ENCODE measurements at places on chromosomes 1 and 21.

- DNase-seq = no peak
Measured at GRCh38 chr1:194296201-194296600, 1109.8 kb upstream of the B3GALT2 start.

GRCh38 chr1:20265250-20265649, 25.4 kb upstream of the VWA5B1 start:
- DNase-seq = no peak

- DNase-seq = no peak
Measured at GRCh38 chr1:119308130-119308700, 60.4 kb upstream of the HAO2 start.

DNA sequence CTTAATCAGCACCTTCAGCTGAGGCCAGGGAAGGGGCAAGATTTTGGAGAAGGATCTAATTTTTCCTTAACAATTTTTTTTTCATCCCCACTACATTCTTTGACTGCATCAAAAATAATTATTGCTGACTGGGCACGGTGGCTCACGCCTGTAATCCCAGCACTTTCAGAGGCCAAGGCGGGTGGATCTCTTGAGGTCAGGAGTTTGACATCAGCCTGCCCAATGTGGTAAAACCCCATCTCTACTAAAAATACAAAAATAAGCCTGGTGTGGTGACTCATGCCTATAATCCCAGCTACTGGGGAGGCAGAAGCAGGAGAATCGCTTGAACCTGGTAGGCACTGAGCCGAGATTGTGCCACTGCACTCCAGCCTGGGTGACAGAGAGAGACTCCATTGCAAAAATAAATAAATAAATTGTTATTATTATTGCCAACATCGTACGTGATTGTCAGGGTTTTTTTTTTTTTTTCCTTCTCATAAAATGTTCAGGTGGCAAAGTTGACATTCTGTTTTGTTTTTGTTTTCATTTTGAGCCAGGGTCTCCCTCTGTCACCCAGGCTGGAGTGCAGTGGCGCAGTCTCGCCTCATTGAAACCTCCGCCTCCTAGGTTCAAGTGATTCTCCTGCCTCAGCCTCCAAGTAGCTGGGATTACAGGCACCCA, 37.3 kb upstream of the MORC3 start:
- peak; percentile 12 for DNase-seq

DNA sequence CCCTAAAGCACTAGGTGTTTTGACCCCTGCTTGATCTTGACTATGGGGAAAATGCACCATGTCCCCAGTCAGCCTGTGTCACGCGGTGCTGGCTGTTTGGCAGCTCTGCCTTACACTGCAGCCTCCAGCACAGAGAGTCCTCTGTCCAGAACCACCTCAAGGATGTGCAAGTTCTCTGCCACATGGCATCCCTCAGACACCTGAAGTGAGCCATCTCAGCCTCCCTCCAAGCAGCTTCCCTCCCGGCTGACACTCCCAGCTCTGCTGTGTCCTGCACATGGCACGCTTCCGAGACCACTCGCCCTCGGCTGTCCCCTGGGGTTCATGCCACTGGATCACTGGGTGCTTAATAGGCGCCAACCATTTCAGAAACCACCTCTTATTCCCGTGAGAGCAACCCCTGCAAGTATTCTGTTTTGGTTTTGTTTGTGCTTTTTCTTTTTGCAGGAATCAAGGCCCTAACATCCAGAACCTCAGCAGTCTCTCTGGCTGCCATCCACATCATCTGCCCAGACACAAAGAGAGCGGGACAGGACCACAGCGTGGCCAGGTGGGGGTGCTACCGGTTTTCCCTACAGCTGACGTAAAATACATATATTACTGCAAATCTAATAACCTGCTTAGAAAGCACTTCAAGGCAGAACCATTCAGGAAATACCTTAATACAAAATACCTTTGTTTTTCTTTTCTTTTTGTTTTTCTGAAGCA, 45.7 kb downstream of the CAPZB start:
- DNase-seq = no peak

GRCh38 chr21:31837618-31838390, 35.0 kb upstream of the HUNK start:
- DNase-seq = no peak

DNA sequence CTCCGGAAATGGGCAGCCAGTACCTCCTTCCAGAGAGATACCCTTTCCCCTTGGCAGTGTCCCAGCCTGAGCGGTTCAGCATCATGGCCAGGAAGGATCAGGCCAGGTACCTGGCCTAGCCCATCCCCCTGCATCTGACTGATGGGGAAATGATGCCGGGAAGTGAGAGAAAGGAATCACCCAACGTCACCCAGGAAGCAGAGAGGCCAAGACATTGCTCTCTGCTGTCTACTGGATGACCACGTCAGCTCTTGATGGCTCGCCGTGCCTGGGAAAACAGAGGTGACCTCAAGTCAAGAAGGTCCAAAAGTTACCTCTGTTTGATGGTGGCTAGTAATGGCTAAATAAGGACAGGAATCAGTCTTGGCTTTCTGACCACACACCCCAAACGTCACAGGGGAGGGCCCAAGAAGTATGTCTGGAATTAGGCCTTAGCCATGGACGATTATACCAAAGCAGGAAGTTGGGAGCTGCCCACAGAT, 79.0 kb downstream of the MRPL37 start:
- no peak for DNase-seq

DNA sequence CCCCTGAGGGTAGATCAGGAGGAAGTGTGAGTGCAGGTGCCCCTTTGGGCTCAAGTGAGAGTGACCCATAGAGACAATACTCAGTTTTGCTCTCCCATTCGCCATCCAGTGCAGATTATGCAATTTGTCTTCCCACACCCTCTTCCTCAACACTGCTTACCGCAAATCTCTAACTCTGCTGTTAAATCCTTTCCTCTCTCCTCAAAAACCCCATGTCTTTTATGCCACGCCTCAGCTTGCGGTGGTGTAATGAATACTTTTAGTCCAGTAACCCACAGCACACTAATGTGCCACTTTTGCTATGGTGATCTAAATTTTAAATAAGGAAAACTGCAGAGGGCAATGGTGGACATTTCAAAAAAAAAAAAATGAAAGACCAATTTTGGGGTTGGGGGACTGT, 57.7 kb downstream of the PRRX1 start:
- DNase-seq = no peak

- DNase-seq = no peak
Measured at GRCh38 chr21:40051801-40052200, 184.6 kb downstream of the PCP4 start.

- no peak for DNase-seq
Measured at GRCh38 chr1:204670152-204670927, 15.2 kb downstream of the LRRN2 start.

DNA sequence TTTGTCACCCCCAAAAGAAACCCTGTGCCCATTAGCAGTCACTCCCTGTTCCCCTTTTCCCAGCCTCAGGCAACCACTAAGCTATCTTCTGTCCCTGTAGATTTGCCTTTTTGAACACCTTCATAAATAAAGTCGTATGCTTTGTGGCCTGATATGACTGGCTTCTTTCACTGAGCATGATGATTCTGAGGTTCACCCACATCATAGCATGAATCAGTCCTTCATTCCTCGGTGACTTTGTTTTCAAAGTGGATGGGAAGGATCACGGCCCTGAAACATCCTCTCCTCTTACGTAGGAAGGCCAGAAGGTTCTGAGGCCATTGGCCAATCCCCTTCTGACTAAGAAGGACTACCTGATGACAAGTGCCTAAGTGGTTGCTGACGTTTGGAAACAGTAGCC, 39.1 kb downstream of the NIPAL3 start:
- no peak for DNase-seq

GRCh38 chr1:89312572-89312971, 39.9 kb upstream of the GBP5 start:
- no peak for DNase-seq

DNA sequence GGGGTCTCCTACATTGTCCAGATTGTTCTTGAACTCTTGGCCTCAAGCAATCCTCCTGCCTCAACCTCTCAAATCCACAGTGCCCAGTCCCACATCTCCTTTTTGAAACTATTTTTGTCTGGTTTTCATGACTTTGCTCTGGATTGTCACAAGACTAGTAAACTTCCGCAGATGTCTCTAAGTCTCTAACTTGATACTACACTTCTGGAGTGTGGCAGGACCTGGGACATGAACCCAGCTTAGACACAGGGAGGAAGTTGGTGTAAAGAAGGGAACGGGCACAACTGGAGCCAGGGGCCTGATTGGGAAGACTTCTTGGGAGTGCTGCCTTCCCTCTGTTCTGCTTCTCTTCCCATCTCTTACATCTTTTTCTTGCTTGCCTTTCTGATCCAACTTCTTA, 16.2 kb upstream of the DISC1 start:
- DNase-seq = no peak

GRCh38 chr1:60063561-60063960, 10.0 kb downstream of the C1orf87 start:
- DNase-seq = no peak

DNA sequence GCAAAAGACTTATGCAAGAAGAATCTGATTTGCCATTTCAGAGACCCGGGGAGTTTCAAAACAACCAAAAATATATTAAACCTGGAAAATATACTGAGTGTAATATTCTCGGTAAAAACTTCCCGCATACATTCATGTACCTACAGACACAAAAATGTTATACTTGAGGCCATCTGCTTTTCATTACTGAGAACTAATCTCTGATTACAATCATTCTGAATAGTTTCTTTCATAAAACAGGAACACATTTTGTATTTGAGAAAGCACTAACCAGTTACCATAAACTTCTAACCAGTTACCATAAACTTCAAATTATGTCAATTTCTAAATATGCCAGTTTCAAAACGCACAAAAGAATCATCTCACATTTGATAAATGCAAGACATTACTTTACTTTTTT, 7.8 kb downstream of the ZNHIT6 start:
- DNase-seq = no peak

- no peak for DNase-seq
Measured at GRCh38 chr1:234884701-234885100, 243.9 kb downstream of the TOMM20 start.

DNA sequence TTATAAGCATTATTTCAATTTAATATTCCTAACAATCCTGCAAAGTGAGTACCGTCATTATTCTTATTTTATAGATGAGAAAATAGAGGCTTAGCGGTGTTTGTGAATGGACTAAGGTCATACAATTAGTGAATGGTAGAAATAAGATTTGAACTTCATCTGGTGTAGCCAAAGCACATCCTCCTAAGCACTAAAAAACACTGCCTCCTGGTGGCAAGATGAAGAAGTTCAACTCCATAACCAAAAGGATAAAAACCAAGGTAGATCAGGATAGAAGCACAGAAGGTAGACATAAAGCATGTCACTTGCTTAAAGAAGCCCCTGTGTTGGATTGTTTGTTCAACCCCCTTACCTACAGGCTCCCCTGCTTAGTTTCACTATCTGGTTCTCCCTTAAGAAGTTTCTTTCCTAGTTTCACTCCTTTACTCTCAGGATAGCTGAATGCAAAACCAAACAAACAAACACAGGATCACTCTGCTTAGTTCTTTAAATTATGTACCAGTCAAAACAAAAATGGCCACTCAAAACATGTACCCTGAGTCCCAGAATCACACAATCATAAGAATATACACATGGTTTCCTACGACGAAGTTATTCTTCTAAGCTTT, 12.7 kb upstream of the AIM2 start:
- no peak for DNase-seq

DNA sequence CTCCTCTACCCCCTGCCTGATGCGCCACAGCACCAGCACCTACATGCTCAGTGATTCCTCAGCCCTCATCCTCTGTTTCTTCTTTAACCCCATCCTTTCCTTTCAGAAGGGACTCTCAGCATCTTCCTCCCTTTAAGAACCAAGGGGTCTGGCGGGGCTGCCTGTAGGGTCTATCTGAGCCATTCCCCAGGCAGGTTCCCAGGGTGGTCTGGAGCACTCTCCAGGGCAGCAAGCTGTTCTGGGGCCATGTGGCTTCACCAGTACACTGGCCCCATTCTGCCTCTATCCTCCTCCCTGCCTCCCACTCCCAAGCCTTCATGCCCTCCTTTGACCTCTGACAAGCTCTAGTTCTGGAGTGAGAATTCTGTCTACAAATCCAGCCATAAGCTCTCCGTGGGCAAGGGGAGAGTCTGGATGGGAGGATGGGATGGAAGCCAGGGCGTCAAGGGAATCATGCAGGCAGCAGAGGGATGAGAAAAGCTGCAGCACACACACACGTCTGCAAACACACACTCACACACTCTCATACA, 10.4 kb downstream of the BATF3 start:
- no peak for DNase-seq

GRCh38 chr1:156487862-156488261, 12.7 kb downstream of the MEF2D start:
- peak; percentile 44 for DNase-seq

- no peak for DNase-seq
Measured at GRCh38 chr21:38809198-38809878, 3.6 kb downstream of the ETS2 start.

- DNase-seq = no peak
Measured at GRCh38 chr1:203364094-203364801, 13.3 kb upstream of the FMOD start.

DNA sequence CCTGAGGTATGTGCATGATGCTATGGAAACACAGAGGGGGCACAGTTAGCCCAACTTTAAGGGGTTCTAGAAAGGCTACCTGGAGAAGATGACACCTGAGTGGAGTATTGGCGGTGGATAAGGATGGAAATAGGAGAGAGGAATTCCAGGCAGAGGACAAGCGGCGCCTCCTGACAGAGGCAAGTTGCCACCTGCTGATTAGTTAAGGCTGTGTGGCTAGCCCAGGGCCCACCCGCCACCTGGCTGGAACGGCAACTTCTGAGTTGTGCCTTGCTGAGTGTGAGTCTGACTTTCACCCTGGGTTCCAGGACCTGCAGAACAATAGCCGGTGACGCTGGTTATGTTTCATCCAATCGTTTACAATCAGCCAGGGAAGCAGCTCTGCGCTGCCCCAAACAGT, 126.9 kb upstream of the LMO4 start:
- no peak for DNase-seq

DNA sequence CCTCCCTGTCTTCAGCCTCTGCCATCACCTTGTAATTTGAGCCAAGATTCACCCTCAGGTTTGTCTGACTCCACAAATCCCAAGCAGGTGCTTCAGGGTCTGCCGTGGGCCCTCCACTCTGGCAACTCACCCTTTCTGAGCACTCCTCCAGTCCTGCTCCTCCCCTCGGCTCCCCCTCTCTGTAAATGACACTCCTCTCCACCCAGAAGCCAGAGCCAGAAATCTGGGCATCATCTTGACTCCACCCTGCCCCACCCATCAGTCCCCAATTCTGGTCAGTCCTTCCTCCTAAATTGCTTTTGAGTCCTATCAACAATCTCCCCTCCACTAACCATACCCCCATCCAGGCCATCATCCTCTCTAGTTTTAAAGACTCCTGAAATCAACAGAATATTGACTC, 40.5 kb downstream of the RCSD1 start:
- DNase-seq = no peak
